Smooth muscle cell of the pulmonary artery (primary cell): ENCODE measurements at places on chromosomes 12 and 14. TPM values are rescaled to one million over a fixed set of nuclear protein-coding genes. Genes with fewer than 3 reads are reported as not detected.

The ALDH6A1 gene
- total RNA-seq = 31.5 and 39.9 TPM in 2 replicates

The WASHC3 gene
- total RNA-seq = 63.5 and 90.7 TPM in 2 replicates

The TMEM116 gene
- total RNA-seq = 8.9 and 9.4 TPM in 2 replicates

The FSCB gene
- total RNA-seq = not detected in 2 replicates

The MAP1LC3B2 gene
- total RNA-seq = 0.52 and 0.89 TPM in 2 replicates

The LBHD2 gene
- total RNA-seq = not detected in 2 replicates

The CIT gene
- total RNA-seq = 7.0 and 12.3 TPM in 2 replicates

The SMCO2 gene
- 0.40 TPM in 1 of 2 replicates, not detected in the other for total RNA-seq

The HSPB8 gene
- total RNA-seq = 29.7 and 33.8 TPM in 2 replicates

The DAD1 gene
- 262 and 320 TPM in 2 replicates for total RNA-seq

The AKAP5 gene
- total RNA-seq = 0.20 and 0.56 TPM in 2 replicates

The TXNRD1 gene
- 671 and 1,049 TPM in 2 replicates for total RNA-seq

The HOXC4 gene
- total RNA-seq = 0.79 and 1.2 TPM in 2 replicates

The FGD4 gene
- total RNA-seq = 12.3 and 28.5 TPM in 2 replicates

The LRFN5 gene
- 0.59 and 11.3 TPM in 2 replicates for total RNA-seq

The DNAI7 gene
- total RNA-seq = 0.20 and 0.53 TPM in 2 replicates

The PIANP gene
- total RNA-seq = 1.1 and 1.3 TPM in 2 replicates

The ENDOU gene
- total RNA-seq = 0.40 and 0.52 TPM in 2 replicates

The GPATCH2L gene
- 51.1 and 60.9 TPM in 2 replicates for total RNA-seq

The USP44 gene
- 0.69 and 1.8 TPM in 2 replicates for total RNA-seq

The HAL gene
- total RNA-seq = 1.2 TPM in 1 of 2 replicates, not detected in the other

The SLC35F4 gene
- total RNA-seq = not detected in 2 replicates

The RASSF3 gene
- total RNA-seq = 25.7 TPM in 2 replicates

The CDKL1 gene
- 5.7 and 30.3 TPM in 2 replicates for total RNA-seq

The PROX2 gene
- not detected in 2 replicates for total RNA-seq

The PTCSC3 gene
- total RNA-seq = not detected in 2 replicates
